ENCODE measurements at places on chromosomes 1 and 21.

DNA sequence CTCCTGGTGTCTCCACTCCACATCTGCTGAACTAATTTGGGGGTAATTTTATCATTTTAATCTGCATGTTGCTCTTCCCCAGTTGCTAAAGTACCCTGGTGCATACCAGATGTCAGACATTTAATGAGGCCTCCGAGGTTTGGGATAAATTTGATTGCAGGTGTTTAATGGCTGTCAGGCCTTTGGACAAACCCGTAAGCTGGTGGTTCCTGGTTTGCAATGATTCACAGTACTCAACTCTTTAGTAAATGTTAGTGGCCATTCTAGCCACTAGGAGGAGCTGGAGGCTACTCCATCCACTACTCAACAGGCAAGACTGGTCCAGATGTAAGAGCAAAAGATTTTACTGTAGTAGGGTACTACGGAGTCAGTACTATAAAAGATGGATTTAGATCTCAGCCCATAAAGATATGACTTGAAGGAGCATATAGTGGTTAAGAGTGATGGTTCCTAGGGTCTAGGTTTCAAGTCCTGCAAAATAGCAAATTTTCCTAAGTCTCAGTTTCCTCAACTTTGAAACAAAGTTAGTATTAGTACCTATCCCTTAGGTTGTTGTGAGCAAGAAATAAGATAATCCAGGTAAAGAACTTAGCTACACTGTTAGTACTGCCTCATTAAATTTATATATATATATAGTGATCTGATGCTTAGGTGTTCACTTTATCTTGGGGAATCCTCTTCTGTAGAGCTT lies 132.8 kb downstream of the SNX7 start:
- DNase-seq, result peak; percentile 84

DNA sequence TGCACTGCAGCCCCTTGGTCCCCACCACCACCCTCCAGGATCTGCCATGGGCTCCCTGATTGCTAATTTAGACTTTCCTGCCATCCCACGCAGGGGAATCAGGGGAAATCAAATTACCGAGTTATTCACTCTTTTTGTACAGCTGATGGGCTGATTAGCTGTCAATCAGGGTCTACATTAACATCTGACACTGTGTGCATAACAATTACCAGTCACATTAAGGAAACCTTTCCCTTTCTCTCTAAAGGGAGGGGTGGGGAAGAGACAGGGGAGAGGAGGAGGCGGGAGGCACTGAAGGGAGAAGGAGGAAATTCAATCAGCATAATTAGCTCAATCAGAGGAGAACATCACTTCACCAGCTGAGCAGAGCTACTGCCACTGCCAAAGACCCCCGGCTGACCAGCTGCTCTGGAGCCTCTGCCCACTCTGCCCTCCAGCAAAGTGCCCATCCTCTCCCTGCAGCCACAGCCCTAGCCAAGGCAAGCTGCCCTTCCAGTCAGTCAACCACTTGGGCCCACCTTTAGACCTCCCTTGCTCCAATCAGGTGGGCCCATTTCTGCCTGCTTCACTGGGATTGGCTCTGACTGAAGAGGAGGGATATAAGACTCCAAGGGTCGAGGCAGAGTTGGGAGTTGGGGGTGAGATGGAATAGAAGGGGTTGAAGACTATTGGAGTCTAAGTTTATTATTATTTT lies 199.3 kb upstream of the ZC3H12A start:
- no peak for DNase-seq

- DNase-seq, result no peak
Observed at GRCh38 chr1:115286431-115287205, 51.4 kb downstream of the NGF start.

DNA sequence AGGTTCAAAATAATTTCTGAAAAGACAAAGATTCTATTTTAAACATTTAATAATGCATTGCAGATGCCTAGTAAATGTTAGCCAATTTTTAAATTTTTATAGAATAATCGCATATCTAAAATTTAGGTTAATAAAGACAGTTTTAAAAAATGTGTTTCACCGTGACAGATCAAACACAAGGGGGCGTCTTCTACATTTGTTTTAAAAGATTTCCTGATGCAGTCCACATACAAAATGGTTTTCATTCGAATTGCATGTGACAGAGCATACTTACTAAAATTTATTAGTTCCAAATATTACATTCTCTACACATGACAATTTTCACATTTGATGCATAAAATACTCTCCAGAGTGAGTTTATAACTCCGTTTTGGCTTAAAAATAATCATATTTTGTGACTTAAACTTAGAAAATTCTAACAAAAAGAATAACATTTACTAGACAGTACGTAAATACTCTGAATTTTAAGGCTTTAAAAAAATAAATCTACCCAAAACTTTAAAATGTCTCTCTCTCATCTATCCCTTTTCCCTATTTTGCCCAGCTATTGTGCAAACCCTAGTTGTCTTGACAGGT lies 75.5 kb downstream of the ADAMTS1 start:
- peak; percentile 80 for DNase-seq

GRCh38 chr1:48338257-48338656 lies 115.7 kb downstream of the SLC5A9 start:
- no peak for DNase-seq

GRCh38 chr1:151325646-151326429 lies 1.4 kb downstream of the PI4KB start:
- peak; percentile 23 for DNase-seq

DNA sequence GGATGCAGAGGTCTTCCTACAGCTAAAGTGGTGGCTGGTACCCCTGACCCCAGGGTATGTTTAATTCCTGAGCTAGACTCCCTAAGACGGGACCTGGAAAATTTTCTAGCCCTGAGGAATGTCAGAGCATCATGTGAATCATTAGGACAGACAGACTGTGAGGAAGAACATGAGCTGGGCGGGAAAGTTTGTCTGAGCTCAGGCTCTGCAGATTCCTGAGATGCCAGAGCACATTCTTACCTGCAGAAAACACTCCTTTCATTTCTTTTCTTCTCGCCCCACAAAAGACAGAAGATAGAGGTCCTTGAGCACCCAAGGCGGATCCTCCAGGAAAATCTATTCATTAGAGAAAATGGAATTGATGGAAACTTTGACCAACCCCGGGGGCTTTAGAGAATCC lies 6.5 kb downstream of the CAPN2 start:
- DNase-seq, result no peak
